ENCODE measurements at places on chromosomes 3 and 15.

GRCh38 chr3:112769286-112769978 is 77.2 kb downstream of the CD200R1L start:
- no peak for DNase-seq

DNA sequence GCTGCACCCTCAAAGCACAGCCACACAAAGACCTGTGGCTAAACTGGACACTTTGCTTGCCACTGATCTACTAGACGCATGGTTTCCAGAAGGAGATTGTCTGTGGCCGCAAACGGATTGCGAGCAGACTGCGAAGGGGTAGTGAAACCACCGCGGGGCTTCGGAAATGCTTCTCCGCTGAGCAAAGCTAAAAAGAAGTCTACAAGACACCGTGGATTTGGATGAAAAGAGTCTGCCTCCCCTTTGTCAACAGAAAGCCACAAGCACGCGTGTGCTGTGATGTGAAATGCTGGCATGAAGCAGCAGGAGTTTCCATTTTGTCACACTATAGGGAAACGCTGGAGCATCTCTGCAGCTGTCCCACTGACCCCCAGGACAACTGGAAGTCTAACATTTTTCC is 63.0 kb downstream of the TMEM44 start:
- no peak for DNase-seq

DNA sequence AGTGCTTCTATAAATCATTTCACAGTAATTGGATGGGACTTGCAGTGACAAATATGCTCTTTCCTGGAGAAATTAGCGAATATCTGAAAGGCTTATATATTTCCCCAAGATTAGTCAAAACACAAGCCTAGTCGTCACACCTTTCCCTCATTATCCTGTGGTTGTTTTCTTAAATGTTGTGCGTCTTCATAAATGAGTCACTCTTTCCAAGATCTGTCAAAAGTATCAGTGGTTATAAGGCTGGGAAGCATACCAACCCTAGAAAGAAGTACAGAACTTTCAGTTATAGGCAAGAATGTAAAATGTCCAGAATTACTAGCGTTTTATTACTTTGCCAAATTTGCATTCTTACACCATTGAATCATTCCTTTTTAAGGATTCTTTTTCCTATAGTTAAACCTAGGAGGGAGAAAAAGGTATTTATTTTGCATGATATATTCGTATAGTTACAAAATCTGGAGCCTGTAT is 33.6 kb downstream of the TMEM212 start:
- no peak for DNase-seq

GRCh38 chr3:165434516-165434915 is 238.3 kb upstream of the SLITRK3 start:
- DNase-seq: no peak

GRCh38 chr3:32285891-32286290 is 47.4 kb downstream of the CMTM8 start:
- DNase-seq: no peak

GRCh38 chr3:3178498-3179328 is 778 bp downstream of the CRBN start:
- no peak for DNase-seq

DNA sequence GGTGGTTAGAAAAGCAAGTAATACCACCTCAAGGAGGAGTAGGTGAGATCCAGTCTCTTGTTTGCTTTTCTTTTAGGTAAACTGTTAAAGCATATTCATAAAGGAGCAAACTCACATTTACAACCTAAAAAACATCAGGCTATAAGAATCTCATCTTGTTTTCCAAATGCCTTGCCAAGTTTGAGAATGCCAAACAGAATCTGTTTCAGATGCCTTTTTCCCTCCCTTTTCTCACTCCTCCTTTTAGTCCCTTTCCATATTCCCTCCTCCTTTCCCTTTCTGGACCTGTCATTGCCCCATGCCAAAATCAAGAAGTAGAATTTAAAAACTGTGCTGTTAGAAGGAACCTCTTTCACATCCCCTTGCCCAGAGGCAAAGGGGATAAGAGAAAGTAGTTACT is 140.3 kb downstream of the ARPP21 start:
- DNase-seq: no peak

DNA sequence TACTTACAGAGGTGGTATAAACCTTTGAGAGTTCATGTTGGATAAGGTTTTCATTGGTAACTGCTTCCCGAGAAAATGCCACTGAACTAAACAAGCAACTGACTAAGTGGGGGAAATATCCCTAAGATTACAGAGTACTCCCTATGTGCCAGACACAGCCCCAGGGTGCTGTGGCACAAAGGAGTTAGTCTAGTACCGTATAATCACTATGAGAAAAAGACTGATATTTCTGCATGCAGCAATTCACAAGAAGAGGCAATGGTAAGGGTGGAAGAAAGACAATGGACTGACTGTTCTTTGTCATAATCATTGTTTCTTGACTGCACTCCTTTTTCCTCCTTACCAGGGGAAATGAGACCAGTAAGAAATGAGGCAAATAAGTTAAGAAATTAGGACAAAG is 20.0 kb upstream of the SLC25A26 start:
- DNase-seq: no peak

GRCh38 chr3:49388289-49388820 is 23.4 kb downstream of the RHOA start:
- DNase-seq: no peak

- no peak for DNase-seq
Observed at GRCh38 chr3:177039490-177040274, 157.6 kb downstream of the TBL1XR1 start.

DNA sequence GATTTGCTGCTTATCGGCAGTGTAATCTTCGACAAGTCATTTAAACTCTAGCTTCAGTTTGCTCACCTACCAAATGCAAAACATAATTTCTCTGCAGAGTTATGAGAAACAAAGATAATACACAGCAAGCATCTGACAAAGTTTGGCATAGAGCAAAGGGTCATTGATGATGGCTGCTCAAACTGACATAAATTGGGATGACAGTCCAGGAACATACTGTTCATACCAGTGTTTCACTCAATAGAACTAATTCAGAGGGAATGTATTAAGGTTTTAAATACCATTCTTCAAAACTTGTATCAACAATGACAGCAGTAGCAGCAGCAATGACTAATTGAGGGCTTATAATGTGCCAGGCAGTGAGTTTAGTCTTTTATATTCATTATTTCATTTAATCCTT is 137.6 kb downstream of the SPATA16 start:
- DNase-seq: no peak

DNA sequence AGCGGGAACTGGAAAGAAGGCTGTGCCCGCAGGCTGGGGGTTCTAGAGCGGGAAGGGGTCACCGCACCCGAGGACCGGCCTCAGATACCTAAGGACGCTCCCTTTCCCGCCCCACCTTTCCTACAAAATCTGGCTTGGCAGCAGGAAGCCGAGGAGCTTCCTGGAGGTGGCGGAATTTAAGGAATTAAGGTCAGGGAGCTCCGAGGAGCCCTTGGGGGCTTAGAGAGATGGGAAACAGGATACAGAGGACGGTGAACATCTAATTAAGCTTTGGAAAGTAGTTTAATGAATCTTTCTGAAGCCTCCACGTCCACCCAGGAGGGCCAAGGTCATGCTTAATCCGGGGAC is 507 bp upstream of the AP3B2 start:
- no peak for DNase-seq

- no peak for DNase-seq
Observed at GRCh38 chr3:161253711-161254110, 32.6 kb downstream of the NMD3 start.

GRCh38 chr3:108001457-108001856 is 89.4 kb downstream of the CD47 start:
- no peak for DNase-seq

DNA sequence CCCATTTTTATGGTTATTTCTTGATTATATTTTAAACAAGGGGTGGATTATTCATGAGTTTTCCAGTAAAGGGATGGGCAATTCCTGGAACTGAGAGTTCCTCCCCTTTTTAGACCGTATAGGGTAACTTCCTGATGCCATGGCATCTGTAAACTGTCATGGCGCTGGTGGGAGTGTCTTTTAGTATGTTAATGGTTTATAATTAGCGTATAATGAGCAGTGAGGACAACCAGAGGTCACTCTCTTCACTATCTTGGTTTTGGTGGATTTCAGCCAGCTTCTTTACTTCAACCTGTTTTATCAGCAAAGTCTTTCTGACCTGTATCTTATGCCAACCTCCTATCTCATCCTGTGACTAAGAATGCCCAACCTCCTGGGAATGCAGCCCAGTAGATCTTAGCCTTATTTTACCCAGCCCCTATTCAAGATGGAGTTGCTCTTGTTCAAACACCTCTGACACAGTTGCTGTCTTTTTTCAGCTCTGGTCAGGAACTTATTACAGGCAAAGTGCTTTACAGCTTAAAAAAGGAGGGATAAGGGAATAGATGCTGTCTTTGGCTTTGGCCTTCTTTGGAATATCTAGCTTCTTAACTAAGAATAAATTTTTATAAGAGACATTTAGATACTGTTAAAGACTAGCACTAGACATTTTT is 257.8 kb downstream of the CNTN4 start:
- DNase-seq: no peak

- no peak for DNase-seq
Observed at GRCh38 chr3:134886991-134887390, 91.9 kb downstream of the EPHB1 start.

- DNase-seq: no peak
Observed at GRCh38 chr15:100107151-100107550, 234.6 kb downstream of the ADAMTS17 start.

DNA sequence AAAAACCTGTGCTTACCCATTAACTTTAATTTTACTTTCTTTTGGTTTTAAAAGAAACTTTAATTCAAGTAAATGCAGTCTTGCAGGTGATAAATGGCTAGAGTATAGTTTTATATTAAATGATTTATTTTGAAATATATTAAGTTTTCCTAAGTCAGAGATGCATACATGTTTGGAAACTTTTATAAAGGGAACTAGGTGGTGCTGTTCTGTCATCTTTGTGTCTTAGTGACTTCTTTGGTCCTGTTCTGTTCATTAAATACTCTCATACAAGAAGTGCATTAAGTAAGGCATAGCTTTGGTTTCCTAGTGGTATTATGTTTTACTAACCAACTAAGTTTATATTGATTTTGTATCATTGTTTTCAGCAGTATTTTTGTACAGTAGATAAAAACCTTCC is 15.6 kb downstream of the CADM2 start:
- DNase-seq: no peak

DNA sequence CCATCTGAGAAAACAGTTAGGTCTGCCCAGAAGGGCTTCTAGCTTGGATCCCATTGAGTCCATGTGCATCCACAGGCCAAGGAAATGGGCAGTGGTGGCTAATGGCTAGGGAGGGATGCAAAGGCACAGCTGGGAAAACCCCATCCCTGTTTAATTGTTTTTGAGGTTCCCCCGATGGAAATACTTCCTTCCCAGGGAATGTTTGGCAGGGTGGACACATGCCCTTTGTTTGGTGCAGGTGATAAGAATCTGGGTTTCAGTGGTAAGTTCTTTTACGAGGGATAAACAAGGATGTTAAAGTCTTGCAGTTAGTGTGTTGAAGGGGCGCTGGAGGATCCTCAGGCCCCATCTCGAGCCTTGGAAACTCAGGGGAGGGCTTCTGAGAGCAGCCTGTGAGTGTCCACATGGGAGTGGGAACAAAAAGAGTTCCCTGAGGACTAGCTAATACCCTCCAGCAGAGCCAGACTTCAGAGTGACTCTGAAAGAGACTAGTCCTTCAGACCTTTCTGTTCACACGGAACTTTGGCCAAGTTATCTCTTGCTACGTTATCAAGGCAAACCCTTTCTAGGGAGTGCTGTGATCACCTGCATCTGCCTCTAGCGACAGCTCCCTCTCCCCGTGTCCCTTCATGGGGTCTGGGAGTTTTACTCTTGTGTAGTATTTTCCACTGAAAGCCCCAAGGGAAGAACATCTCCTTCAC is 17.4 kb downstream of the PTPRG start:
- DNase-seq: no peak

DNA sequence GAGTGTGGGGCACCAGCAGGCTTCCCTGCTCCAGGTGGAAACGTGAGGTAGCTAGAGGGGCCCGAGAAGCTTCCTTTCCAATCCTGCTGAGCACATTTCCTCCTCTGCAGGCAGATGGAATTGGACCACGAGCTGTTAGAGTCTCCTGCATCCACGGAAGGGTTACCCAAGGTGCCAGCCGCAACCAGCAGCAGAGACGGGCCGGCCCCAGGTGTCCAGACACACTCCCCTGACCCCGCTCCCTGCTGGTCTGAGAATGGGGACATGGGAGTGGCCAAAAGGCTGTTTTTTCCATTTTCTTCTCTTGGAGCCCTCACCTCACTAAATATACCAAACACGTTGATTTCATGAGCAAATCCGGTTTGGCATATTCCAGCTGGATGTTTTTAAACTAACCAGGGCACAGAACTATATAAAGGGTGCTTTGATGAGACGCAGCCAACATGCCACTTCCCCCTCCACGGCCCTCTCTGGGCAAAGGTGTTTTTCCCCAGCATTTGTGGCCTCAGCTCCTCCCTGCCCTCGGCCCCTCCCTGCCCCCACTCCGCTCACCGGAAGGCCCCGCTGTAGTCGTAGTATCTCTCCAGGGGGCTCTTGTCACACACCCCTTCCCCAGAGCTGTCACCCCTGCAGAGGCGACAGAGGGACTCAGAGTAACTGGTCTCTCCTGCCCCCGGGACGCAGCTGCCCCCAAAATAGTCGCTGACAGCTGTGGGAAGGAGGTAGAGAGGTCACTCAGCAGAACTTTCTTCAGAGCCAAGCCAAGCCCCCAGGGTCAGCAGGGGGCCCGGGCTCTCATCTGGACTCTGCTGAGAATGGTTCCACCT is 7.0 kb downstream of the MELTF start:
- DNase-seq: no peak

DNA sequence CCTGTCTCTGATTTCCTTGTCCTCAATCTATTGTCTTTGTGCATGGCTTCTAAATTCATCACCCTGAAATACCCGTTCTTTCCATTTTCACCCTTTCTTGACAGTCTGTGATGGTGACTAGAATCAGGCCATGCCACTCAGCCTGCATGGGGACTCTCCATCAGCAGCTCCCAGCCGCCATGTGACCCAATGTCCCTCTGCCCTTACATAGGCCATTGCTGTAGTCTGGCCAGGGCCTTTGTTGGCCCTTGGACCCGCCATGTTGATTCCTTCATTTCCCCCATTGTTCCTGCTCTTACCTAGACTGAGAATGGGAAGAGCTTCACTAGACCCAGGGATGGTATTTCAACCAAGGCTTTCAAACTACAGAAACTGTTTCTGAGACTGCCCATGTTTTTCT is 45.8 kb downstream of the SPSB4 start:
- no peak for DNase-seq

- DNase-seq: no peak
Observed at GRCh38 chr3:101852983-101853840, 3.9 kb downstream of the NFKBIZ start.

GRCh38 chr15:69013726-69014406 is 629 bp upstream of the NOX5 start:
- no peak for DNase-seq

DNA sequence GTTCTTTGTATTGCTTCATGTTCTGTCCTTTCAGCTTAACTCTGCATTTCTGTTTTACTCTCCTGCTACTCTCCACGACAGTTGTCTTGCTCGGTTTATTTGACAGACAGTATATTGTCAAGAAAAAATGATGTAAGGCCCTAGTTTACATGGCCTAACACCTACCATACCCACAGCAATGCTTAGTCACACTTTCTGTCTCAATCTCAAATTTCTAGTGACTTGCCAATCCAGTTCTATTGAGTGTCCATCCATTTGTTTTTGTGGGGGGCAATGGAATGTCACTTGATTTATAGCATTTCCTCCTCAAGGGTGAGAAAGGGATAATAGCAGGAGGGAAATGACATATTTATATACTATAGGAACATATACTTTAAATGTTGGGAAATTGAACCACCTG is 676.2 kb downstream of the NAALADL2 start:
- DNase-seq: no peak

- no peak for DNase-seq
Observed at GRCh38 chr3:124597273-124597672, 133.0 kb upstream of the UMPS start.

GRCh38 chr3:124777762-124778470 is 47.7 kb downstream of the UMPS start:
- no peak for DNase-seq

Measured in Panc1 (cell line).